ENCODE measurements at places on chromosomes 7 and 10.

- DNase-seq = no peak
These were observed 78.3 kb downstream of the HTR7 start for GRCh38 chr10:90779548-90779947.

GRCh38 chr7:99260395-99260794, 12.2 kb upstream of the MYH16 start:
- DNase-seq = no peak

DNA sequence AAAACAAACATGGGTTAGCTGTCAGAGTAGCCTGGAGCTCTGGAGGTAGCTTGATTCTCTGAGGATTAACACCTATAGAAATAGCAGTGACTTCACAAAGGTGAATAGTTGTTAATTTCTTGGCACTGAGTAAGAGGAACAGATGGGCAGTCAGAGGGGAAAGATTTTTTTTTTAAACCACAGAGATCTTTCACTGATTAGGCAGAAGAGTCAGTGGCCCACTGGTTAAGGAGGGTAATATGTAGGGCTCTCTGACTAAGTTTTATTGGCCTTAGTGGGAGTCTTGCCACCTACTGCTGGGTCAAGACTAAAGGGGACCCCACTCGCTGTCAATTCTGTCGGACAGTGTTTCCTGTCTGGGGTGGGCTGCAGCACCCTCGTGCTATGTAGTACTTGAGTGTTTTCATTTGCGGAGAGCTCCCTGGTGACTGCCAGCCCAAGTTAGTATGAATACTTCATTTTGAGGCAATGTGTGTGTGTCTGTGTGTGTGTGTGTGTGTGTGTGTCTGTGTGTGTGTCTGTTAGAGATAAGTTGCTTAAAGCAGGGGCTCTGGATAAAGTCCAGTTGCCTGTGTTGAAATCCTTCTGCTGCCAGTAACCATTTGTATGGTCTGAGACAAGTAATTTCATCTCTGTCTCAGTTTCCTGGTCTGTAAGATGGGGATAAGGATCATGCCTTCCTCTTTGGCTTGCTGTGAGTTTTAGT, 145.2 kb downstream of the ARID5B start:
- no peak for DNase-seq

GRCh38 chr10:100447663-100448062, 15.1 kb upstream of the WNT8B start:
- DNase-seq = no peak

DNA sequence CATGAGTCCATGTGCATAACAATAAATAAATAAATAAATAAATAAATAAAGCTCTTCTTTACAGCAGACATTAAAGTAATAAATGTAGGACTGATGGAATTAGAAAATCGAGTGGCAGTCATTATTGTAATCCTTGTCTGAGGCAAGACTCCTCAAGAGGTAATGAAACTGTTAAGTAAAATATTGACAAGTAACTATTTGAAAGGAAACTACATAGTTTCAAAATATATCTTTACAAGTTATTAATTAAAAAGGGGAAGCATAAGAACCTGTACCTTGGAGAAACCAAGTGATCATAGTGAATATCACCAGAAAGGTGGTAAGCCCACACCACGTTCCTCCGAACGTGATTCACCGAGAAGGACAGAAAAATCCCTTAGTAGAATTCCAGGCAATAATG, 285.6 kb upstream of the SORCS1 start:
- DNase-seq = no peak

Measured in stimulated activated CD8-positive, alpha-beta memory T cell treated with anti-CD3 and anti-CD28 coated beads, Interleukin-15, amount 100 ng/mL, for 4 hours (primary cell).